ENCODE measurements at places on chromosomes 16 and 17.

DNA sequence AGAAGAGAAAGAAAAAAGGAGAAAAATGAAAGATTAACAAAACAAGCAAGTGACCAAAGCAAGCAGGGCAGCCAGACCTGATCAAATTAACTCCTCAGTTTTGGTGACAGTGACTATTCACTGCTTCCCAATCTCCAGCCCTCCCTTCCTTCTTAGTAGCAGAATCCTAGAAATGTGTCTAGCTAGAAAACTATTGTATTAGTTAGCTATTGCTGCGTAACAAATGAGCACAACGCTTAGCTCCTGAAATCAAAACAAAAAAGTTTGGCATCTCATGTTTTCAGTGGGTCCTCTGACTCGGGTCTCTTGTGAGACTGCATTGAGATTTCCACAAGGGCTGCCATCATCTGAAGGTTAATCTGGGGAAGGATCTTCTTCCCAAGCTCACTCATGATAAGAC is 213.9 kb downstream of the PARN start:
- no peak for DNase-seq

GRCh38 chr16:74936902-74937560 is 47.9 kb downstream of the WDR59 start:
- no peak for DNase-seq

DNA sequence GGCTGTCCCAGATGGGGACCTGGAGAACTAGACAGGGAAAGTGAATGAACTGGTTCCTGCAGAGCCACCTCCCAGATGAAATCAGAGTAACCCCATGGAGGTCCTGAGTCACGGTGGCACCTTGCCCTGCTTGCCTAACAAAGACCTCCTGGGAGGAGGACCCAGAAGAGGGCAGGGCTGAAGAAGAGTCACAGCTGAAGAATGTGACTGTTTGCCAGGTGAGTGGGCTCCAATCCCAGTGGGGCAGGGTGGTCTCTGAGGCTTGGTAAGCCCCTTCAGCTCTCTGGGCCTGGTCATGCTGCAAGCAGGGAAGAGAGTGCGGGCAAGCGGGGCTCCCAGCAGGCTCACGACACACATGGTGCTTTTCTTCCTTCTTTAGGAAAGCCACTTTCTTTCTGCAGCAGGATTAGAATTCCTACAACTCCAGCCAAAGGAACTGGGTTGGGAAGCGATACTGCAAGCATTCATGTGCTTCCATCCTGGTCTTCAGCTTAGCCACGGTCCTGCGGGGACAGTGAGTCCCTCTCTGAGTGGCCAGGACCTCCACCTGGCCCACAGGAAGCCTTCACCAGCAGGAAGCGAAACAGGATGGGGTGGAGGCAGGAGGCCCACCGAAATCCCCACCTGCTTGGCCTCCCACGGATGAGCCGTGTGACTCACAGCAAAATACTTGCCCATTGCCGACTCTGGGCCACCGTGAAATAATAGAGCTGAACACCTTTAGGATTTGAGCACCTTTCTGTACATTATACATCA is 4.3 kb downstream of the C16orf74 start:
- DNase-seq = no peak

DNA sequence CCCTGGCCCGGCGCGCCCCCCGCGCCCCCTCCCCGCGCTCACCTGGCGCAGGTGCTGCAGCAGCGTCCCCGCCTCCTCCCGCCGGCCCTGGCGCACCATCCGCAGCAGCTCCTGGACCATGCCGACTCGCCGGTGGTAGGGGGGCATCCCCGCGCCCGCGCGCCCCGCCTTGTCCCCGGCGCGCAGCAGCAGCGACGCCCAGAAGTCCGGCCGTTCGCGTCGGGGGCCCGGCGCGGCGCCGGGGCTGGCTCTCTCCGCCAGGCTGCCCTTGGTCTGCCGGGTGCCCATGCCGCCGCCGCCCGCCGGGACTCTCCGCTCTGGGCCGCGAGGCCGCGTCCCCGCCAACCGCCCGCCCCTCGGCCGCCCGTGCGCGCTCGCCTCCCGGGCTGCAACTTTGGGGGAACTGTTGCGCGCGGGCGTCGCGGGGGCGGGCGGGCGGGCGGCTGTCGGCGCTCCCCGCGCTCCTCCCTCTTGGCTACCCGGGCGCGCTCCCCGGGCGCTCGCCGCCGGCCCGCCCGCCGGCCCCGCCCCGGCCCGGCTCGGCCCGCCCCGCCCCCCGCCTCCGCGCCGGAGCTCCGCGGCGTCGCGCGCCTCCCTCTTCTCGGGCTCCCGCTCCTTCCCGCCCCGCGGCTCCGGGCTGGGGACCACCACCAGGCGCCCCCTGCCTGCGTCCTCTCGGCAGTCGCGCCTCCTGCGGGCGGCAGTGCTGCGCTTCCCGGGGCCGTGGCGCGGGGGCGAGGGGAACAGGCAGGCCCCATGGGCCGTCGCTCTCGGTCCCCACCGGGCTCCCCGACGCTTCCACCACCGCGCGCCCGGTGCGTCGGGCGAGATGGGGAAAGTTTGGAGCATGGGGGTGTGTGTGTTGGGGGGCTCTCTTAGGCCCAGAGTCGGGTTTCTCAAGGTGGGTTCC is at the start of gene LRRC75A:
TSS of gene LRRC75A (minus strand) at position 491 of the 910 bp plus-strand sequence. CDS start at position 288, 203 bp downstream.
- DNase-seq = no peak

- no peak for DNase-seq
Observed at GRCh38 chr17:27634026-27634335, 3.0 kb downstream of the LGALS9 start.

DNA sequence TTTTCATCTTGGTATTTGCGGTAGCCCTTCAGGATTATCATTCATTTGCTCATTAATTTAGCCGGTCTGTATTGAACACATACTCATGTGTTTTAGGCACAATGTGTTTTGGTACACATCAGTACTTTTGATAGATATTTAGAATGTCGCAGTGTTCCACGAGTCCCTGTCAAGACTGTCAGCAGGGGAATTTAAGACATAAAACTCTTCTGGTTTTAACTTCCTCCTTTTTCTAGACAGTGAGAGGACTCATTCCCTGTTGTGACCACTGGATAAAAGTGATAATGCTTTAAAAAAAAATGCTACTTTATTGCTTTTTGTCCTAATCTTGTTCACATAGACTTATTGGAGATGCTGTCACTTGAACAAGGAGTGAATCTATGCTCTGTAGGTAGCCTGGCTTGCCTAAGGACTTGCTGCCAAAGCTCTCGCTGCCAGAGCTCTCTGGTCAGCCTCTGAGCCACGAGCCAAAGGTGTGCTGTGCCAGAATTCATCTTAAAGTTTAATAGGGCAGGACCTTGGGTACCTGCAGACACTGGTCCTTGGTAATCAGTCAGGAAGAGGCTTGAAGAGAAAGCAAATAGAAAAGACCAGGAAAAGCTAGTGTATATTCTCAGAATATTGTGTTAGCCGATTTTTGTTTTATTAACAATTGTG is 5.4 kb downstream of the DCAF7 start:
- DNase-seq = peak; percentile 25

DNA sequence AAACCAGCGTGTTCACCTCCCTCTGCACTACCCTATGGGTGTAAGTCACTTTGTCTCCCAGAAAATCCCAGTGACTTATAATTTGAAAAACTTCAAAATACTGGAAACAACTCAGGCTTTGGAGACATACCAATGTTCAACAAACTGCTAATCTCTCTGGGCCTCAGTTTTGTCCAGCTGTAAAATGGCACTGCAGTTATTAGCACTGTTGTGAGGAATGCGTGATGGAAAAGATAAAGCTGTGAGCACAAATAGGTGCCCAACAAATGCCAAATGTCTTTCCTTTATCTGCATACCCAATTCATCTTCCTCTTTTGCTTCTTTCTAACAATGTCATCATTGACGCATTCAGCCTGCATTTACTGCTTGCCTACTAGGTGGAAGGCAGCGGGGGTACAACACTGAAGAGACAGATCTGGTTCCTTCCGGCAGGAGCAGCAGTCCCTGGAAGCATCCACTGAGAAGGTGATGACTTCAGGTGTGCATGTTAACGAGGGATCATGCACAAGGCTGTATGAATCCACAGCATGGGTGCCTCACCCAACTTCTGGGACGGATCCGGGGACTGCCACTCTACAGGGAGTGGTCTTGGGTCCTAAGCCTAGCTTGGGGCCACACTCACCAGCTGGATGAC is 63.4 kb downstream of the CYTH1 start:
- peak; percentile 63 for DNase-seq

- no peak for DNase-seq
Observed at GRCh38 chr16:50683689-50684374, 2.7 kb upstream of the SNX20 start.

- DNase-seq = no peak
Observed at GRCh38 chr16:65681406-65681805, 559.5 kb upstream of the CDH11 start.

- no peak for DNase-seq
Observed at GRCh38 chr17:82217120-82217529, 4.5 kb upstream of the CCDC57 start.
